ENCODE measurements at places on chromosomes 2 and 18.
A peak's percentile ranks its signal among the peaks of the same experiment; 100 is the strongest.

DNA sequence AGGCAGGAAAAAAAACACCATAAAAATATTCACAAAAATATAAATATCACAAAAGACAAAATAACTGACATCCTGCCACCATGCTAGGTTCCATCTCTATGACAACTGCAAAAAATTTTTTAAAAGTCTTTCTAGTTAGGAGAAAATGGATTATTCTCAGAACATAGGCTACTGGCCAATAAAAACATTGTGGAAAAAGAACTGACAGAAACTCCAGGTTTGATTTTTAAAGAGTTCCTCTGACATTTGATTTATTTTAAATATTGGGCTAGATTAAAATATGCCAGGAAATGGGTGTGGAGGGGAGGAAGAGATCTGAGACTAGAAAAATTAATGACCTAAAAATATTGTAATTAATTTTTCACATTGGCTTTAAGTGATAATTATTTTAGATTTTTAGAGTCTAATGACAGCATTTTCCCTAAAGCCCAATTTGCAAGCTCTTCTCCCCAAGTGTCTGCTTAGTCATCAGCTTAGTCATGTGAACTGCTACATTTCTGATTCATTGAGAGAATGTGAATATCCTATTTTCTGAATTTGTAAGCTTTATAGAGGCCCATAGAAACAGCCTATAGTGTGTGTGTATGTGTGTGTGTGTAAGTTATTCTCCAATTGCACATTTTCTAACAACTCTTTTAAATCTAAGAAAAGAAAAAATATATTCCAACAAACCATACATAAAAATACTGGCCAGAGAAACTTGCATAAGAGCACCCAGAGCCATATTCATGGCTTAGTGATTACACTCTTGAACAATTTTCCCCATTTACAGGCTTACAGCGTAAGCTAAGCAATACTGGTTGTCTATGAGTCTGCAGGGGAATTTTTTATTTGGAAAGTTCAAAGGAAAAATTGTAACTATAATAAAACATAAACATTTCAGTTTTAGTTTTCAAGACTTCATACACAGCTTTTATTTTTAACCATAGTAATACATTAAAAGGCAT lies 48.4 kb downstream of the TMEFF2 start:
- DNase-seq = peak; percentile 12

DNA sequence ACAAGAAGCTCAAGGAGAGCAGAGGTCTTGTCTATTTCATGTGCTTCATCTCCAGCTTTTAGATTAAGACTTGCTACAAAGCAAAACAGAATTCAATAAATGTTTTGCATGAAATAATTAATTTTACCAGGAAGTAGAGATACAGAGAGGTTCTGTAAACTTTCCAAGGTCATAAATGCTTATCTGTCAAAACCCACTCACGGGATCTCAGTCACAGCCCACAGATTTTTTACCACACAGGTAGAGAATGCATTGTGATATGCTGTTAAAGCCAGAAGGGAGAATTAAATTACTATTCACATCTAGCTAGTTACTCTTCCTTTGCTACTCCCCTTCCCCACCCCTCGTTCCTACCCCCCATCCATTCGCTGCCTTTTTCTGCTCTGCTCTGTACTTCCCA lies 205.5 kb downstream of the DNAH7 start:
- no peak for DNase-seq

DNA sequence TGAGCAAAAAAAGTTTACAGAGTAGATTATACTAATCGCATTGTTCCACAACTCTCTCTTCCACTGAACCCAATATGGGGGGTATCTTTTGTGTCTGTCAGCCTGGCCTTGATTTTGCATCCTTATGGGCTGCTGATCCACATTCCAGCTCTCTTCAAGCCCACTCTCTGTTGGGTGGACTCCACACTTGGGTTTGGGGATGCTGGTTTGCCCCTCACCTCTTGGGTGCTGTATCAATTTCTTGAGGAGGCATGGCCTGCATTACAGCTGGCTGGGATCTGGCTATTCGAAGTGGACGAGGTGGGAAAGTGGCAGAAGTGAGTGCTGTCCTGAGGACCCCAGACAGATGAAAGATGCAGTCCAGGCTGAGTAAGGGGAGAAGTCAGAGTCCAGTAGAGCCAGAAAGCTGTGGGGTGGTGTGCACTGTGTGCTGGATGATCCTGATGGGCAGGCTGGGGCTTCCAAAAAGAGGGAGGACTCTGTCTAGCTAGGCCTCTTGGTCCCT lies 141.4 kb downstream of the CAPN13 start:
- no peak for DNase-seq

GRCh38 chr2:29747786-29748470 lies 173.5 kb downstream of the ALK start:
- DNase-seq = no peak

DNA sequence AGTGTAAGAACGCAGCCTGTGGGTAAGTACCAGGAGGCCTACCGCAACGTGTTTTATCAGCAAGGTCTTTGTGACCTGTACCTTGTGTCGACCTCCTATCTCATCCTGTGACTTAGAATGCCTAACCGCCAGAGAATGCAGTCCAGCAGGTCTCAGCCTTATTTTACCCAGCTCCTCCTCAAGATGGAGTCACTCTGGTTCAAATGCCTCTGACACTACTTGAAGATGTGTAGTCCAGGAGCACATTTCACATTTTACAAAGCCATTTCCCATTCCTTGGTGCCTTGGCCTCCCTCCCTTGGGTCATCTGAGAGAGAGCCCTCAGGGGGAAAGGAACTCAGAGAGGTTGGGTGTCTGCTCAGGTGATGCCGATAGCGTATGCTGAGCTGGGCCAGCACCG lies 6.6 kb upstream of the HPCAL1 start:
- DNase-seq = no peak

DNA sequence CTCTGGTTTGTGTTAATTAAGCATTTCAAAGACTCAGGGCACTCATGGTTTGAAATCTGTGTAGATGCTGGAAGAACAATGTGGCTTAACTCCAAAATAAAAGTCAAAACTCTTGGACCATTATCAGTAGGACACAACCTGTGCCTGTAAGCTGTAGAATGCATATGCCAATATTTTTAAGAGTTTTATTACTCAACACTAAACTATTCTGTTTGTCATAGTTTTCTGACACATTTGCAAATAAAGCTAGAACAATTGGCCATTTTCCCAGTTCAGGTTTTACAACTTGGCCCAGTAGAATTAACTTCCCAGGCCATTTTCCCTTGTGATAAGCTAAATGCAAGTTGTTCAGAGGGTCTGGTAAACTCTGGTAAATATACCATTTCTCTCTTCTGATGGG lies 713.1 kb downstream of the CBLN2 start:
- no peak for DNase-seq

GRCh38 chr2:235658351-235659174 lies 164.7 kb downstream of the AGAP1 start:
- DNase-seq = no peak

GRCh38 chr2:130261970-130262760 lies 63.9 kb upstream of the TUBA3E start:
- DNase-seq = no peak

GRCh38 chr2:127891811-127892210 lies 6.1 kb upstream of the AMMECR1L start:
- no peak for DNase-seq

DNA sequence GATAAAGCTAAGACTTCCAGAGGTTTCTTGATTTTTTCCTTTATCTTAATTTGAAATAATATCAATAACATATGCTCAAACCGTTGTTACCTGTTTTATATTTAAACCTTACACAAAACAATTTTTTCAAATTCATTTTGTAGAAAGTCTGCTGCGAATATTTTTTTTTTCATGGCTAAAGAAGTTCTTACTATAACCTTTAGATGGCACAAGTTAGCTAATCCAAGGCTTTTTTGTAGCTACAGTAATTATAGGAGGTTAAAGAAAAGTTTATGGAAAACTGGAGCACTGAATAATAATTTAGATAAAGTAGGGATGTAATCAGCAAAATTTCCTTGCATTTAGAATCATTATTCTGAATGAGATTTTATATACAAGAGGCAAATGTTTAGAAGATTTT lies 78.0 kb upstream of the PNPT1 start:
- no peak for DNase-seq
